ENCODE measurements at places on chromosomes 4 and X.

- no peak for DNase-seq
Observed at GRCh38 chrX:15930585-15930984, 76.0 kb upstream of the AP1S2 start.

GRCh38 chr4:80321776-80322175 lies 13.8 kb upstream of the CFAP299 start:
- DNase-seq = no peak

DNA sequence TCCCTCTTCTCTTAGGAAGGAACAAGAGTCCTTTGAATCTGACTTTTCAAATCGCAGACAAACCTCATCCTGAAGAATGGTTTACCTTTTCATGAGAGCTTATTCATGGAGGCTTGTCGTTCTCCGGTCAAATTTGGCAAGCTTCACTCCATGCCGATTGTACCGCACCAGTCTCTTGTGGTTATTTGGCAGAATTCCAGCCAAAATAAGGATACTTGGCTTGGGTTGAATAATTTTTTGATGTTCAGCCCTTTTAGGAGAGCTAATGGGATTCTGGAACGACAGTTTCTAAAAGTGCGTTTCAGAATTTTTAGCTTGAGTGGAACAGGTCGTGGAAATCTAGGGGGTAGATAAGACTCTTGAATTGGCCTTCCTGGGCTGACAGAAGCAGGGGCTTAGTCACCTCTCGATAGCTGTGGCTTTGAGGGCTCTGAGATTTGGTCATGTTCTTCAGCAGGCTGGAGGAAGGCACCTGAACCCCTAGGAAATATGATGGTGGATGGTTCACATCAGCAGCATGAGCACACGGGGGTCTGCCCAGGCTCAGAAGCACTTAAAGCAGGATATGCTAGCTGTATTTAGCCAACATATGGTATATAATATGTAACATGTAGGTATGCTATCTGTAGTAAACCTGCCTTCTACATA lies 1.5 kb downstream of the KLHL2 start:
- no peak for DNase-seq

- no peak for DNase-seq
Observed at GRCh38 chr4:13088726-13089658, 395.1 kb downstream of the RAB28 start.
